ENCODE measurements at places on chromosomes 11 and 22.

GRCh38 chr11:96990914-96991313 is 601.1 kb downstream of the JRKL start:
- no peak for DNase-seq

- DNase-seq = peak; percentile 44
Measured at GRCh38 chr11:47152953-47153950, 23.4 kb downstream of the ARFGAP2 start.

DNA sequence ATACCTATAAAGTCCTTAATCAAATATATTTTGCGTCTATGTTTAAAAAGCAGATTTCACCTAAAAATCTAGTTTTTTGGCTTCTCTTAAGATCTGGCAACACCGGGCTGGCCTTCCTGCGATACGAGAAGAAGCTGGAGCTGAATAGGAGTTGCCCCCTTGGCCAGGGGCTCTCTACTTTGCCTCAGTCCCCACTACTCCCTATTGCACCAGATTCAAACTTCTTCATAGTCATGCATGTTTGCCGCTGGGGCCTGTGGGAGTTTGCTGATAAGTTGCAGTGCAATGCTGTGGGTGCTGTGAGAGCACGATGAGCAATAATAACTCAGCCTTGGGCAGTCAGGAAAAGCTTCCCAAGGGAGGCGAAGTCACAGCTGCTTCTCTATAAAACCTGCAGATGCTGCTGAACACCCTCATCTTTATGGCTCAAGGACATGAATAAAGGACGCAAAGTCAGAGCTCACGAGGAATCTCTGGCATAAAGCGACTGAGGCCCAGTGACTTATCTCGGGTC is 15.2 kb upstream of the EIF3D start:
- no peak for DNase-seq

GRCh38 chr11:85679576-85679975 is 6.4 kb downstream of the CCDC89 start:
- DNase-seq = no peak

GRCh38 chr11:65651589-65652510 is 10.9 kb downstream of the RELA start:
- DNase-seq = no peak

- no peak for DNase-seq
Measured at GRCh38 chr11:100830274-100830673, 143.2 kb downstream of the ARHGAP42 start.

GRCh38 chr11:62149986-62150886 is 26.4 kb downstream of the INCENP start:
- no peak for DNase-seq

GRCh38 chr22:32720924-32721323 is 80.6 kb upstream of the TIMP3 start:
- no peak for DNase-seq

- DNase-seq = no peak
Measured at GRCh38 chr11:120501440-120501839, 10.1 kb upstream of the GRIK4 start.

GRCh38 chr11:67657300-67657699 is 6.8 kb upstream of the ACY3 start:
- DNase-seq = no peak

DNA sequence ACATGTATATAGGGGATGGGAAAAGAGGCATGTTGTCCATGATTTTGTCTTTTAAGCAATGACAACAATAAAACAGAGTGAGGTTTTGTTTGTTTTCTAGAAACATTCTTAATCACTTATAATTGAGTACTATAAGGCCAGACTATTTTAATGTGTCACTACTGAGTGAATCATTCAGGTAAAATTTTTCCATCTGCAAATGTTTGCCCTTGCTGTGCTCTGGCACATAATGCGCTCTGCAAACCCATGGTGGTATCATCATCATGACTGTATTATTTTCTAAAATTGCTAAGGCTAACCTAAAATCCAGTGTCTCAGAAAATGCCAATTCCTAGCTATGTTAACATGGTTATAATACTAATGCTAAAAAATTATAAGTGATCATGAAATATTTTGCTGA is 261.2 kb downstream of the CADM1 start:
- no peak for DNase-seq

Measured in activated T-cell treated with anti-CD3 and anti-CD28 coated beads, Interleukin-2, amount 50 U/mL, for 4 hours (primary cell).